Right lobe of liver (tissue), 6 donors: ENCODE measurements at places on chromosomes 5 and 9.

- H3K27ac ChIP-seq = no peak overlapping the region
- DNase-seq = no peak
- no peaks in the 10 kb centered on the region for H3K36me3 ChIP-seq
- no peaks in the 10 kb centered on the region for H3K4me1 ChIP-seq
These were observed 69.6 kb upstream of the SLC30A5 start for GRCh38 chr5:69024241-69024651.

DNA sequence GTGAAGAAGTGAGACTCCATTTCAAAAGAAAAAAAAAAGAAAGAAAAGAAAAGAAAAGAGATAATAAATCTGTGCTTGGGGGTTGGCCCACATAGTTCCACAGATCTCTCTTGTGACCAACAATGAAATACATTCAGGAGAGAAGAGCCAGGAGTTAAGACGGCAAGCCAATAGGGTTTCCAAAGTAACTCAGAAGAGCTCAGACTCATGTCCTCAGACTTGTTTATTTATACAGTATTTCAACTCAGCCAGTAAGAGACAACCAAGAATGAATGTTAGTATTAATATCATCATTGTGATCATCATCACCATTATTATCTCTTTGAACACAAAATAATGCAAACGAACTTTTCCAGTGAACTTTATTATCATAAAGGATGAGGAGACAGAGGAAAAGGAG is 140.2 kb downstream of the GLIS3 start:
- no peak for DNase-seq
- H3K27me3 ChIP-seq = no peaks in the 10 kb centered on the region
- H3K36me3 ChIP-seq = no peaks in the 10 kb centered on the region
- H3K27ac ChIP-seq = no peak overlapping the region
- H3K4me1 ChIP-seq = peaks cover 13% of the 10 kb centered on the region
- H3K4me3 ChIP-seq = no peak overlapping the region

DNA sequence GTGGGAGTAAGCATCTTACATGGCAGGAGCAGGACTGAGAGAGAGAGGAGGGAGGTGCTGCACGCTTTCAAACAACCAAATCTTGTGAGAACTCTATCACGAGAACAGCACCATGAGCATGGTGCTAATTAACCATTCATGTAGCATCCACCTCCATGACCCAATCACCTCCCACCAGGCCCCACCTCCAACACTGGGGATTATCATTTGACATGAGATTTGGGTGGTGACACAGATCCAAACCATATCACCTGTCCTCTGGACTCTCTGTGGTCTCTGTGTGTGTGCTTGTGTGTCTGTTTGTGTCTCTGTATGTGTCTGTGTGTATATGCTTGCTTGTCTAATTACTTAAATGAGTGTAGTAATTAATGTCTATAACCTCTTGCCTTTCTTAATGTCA is 31.1 kb downstream of the SEC61B start:
- no peak overlapping the region for H3K27ac ChIP-seq
- H3K27me3 ChIP-seq = no peaks in the 10 kb centered on the region
- no peak overlapping the region for H3K4me3 ChIP-seq
- no peak for DNase-seq
- H3K4me1 ChIP-seq = no peaks in the 10 kb centered on the region

DNA sequence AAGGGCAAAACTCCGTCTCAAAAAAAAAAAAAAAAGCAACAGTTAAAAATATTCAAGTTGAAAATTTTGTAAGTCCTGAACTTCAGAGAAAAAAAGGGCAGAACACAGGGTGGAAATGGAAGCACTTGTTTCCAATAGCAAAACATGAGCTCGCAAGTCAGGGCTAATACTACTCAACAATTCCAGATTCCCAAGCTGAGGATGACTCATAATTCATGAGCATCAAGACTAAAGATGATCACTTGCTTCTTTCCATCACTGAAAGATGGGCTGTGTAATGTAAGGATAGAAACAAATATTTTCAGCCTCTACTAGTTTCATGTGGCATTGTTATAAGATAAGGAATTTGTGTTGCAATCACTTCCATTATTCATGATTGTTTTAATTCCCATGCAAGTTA is 33.5 kb upstream of the FST start:
- no peak for DNase-seq
- no peaks in the 10 kb centered on the region for H3K4me1 ChIP-seq
- H3K4me3 ChIP-seq = no peak overlapping the region
- H3K27me3 ChIP-seq = no peaks in the 10 kb centered on the region

GRCh38 chr5:93433422-93433821 is 147.6 kb downstream of the NR2F1-AS1 start:
- no peak for DNase-seq
- H3K4me3 ChIP-seq = no peak overlapping the region
- H3K27ac ChIP-seq = no peak overlapping the region
- H3K27me3 ChIP-seq = no peaks in the 10 kb centered on the region
- no peaks in the 10 kb centered on the region for H3K4me1 ChIP-seq
